ENCODE measurements at places on chromosomes 6 and 20.

GRCh38 chr20:63102721-63103375 lies 96.1 kb upstream of the BHLHE23 start:
- DNase-seq, result peak; percentile 59

GRCh38 chr20:13755809-13756208 lies 28.9 kb downstream of the ESF1 start:
- no peak for DNase-seq

- no peak for DNase-seq
These were observed 280.9 kb downstream of the PACRG start for GRCh38 chr6:163008626-163009025.

- no peak for DNase-seq
These were observed 39.5 kb downstream of the PIGU start for GRCh38 chr20:34637245-34638038.

- no peak for DNase-seq
These were observed 208.4 kb upstream of the MARCKS start for GRCh38 chr6:113648698-113649097.
